ENCODE measurements at places on chromosomes 12 and 14. TPM values are rescaled to one million over a fixed set of nuclear protein-coding genes. Genes with fewer than 3 reads are reported as not detected.

Gene CMA1
- not detected for total RNA-seq

Gene C1RL
- 12.2 TPM for total RNA-seq

GRCh38 chr12:13390381-13390861 lies 193.9 kb downstream of the EMP1 start:
- H3K36me3 ChIP-seq: no peaks in the 10 kb centered on the region
- no peak overlapping the region for H3K4me3 ChIP-seq
- H3K27ac ChIP-seq: no peak overlapping the region
- peaks cover 7% of the 10 kb centered on the region for H3K27me3 ChIP-seq
- H3K4me1 ChIP-seq: no peaks in the 10 kb centered on the region

- no peaks in the 10 kb centered on the region for H3K27me3 ChIP-seq
- DNase-seq: no peak
- no peak overlapping the region for H3K27ac ChIP-seq
- H3K4me1 ChIP-seq: peaks cover 10% of the 10 kb centered on the region
Measured at GRCh38 chr14:81222691-81223090, 1.9 kb upstream of the GTF2A1 start.

GRCh38 chr14:20501346-20501745 lies 4.0 kb upstream of the RNASE10 start:
- DNase-seq: no peak
- H3K27ac ChIP-seq: no peak overlapping the region
- no peak overlapping the region for H3K4me3 ChIP-seq
- no peaks in the 10 kb centered on the region for H3K27me3 ChIP-seq

DNA sequence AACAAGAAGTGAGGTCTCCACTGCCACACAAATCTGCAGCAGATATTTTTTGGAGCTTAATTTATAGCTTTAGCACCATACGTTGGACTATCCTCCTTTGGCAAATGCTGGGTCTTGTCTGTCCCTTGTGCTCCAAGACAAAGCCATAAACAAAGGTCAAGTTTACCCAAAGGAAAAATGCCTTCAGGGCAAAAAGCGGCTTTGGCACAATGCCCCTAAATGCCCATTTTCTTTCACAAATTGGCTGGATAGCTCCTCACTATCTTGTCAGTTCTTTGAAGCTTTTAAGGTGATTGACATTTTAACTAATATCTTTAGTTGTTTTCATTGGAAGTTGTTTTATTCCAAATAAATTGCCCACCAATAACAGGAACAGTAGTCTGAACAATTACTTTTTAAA lies 59.6 kb downstream of the EML5 start:
- no peak overlapping the region for H3K27ac ChIP-seq
- H3K4me3 ChIP-seq: no peak overlapping the region
- no peaks in the 10 kb centered on the region for H3K36me3 ChIP-seq
- DNase-seq: no peak
- H3K4me1 ChIP-seq: no peaks in the 10 kb centered on the region
- no peaks in the 10 kb centered on the region for H3K27me3 ChIP-seq
